Colonic mucosa (tissue), 4 donors: ENCODE measurements at places on chromosomes 13 and 19. TPM values are rescaled to one million over a fixed set of nuclear protein-coding genes. Genes with fewer than 3 reads are reported as not detected.

DNA sequence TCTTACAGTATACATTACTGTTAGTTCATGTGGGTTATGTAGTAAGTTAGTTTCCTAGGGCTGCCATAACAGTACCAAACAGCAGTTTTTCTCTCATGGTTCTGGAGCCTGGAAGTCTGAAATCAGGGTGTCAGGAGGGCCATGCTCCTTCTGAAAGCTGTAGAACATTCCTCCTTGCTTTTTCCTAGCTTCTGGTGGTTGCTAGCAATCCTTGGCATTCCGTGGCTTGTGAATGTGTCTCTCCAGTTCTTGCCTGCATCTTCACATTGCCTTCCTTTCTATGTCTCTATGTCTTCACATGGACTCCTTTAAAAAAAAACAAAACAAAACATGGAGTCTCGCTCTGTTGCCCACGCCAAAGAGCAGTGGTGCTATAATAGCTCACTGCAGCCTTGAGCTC is 95.4 kb downstream of the WDFY2 start:
- no peak for DNase-seq

DNA sequence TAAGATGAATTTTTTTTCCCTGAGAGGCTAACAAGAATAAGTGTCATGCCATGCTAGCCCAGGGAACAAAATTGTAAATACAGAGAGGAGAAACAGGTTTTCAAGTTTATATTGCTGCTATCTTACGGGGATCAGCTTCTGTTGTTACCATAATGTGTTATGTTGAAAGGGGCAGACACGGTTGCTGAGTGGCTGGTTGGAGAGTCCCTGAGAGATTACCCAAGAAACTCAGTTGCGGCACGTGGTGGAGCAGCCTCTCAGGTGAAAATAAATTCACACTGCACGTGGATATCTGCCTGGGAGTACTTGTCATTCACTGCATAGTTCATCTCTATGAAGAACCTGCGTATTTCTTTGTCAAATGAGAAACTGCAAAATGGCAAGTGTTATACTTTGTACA is 293.6 kb downstream of the TDRD3 start:
- DNase-seq, result no peak

GRCh38 chr13:68064001-68064770 is 834.0 kb upstream of the PCDH9 start:
- no peak for DNase-seq

- DNase-seq, result no peak
Observed at GRCh38 chr19:32767951-32768679, 48.5 kb downstream of the TDRD12 start.

DNA sequence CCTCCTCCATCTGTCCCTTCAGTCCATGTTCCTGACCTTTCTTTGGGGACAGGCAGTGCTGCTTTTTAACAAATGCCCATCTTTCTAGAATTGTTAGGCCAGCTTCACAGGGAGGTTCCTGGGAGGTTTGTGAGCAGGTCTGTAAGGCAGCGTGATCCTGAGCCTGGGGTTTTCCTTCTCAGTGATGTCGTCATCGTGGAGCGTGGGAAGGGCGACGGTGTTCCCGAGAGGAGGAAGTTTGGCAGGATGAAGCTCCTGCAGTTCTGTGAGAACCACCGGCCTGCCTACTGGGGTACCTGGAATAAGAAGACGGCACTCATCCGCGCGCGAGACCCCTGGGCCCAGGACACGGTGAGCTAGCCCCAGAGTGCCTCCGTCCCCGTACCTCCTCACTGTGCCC is 26.8 kb downstream of the CHAF1A start:
- no peak for DNase-seq

- DNase-seq, result no peak
Observed at GRCh38 chr13:22018076-22018835, 347.4 kb downstream of the FGF9 start.

DNA sequence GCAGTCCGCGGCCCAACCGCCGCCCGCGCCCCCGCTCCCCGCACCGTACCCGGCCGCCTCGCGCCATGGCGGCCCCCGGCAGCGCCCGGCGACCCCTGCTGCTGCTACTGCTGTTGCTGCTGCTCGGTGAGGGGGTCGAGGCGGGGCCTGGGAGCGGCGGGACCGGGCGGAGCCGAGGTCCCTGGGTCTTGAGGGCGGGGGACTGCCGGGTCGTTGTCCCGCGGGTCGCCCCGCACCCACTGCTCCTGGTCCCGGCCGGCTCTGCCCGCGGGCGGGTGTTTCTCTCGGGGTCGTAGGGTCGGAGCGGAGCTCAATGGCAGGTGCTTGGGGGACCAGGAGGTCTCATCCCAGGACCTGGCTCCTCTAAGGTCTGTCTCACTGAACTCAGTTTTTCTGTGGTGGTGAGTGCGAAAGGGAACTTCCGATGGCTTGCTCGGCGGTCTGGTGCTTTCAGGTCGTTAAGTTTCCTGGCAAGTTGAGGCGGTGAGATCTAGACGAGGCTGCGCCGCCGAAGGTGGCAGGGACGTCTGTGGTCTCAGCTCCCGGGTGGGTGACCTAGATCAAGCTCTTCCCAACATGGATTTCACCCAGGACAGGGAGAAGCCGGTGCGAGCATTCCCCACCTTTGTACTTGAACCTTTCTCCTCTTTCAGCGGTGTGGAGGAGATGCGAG is 467 bp downstream of the LAMP1 start:
- DNase-seq, result peak; percentile 27

- no peak for DNase-seq
Observed at GRCh38 chr13:110562036-110562597, 595 bp upstream of the RAB20 start.

DNA sequence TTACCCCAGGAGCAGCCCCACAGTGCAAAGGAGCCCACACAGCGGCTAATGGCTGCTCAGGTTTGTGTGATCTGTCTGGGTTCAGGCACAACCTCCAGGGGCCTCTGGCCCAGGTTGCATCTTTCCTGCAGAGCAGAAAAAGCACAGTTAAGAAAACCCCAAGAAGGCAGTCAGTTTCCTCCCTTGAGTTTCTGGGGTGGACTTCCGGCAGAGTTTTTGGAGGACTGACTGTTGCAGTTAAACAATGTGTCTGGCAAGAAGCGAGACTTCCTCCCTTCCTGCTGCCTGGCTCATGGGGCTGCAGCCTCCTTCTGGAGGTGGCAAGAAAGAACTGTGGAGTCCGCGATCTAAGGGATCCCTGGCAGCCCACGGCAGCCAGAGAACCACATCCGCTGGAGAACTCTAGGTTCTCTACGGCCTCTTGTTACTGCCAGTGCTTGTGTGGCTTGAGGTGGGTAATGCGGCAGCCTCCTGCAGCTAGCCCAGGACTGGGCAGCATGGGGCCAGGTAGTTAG is 114.4 kb downstream of the ZDHHC20 start:
- no peak for DNase-seq

- no peak for DNase-seq
Observed at GRCh38 chr19:29397748-29398147, 128.0 kb upstream of the VSTM2B start.

DNA sequence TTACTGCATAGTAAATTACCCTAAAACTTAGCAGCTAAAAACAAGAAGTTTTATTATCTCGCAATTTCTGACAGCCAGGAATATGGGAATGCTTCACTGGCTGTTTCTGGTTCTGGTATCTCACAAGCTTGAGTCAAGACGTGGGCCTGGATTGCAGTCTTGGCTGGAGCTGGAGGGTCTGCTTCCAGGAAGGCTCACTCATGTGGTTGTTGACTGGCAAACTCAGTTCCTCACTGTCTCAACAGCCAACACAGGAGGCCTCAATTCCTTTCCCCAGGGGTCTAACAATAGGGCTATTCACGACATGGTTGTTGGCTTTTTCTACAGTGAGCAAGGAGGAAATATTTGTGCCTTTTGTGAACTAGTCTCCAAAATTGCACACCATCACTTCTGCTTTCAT is 146.3 kb downstream of the GPC5 start:
- no peak for DNase-seq

- no peak for DNase-seq
Observed at GRCh38 chr13:66534561-66534960, 695.6 kb downstream of the PCDH9 start.

GRCh38 chr19:33532859-33533460 is 11.4 kb upstream of the PEPD start:
- no peak for DNase-seq

DNA sequence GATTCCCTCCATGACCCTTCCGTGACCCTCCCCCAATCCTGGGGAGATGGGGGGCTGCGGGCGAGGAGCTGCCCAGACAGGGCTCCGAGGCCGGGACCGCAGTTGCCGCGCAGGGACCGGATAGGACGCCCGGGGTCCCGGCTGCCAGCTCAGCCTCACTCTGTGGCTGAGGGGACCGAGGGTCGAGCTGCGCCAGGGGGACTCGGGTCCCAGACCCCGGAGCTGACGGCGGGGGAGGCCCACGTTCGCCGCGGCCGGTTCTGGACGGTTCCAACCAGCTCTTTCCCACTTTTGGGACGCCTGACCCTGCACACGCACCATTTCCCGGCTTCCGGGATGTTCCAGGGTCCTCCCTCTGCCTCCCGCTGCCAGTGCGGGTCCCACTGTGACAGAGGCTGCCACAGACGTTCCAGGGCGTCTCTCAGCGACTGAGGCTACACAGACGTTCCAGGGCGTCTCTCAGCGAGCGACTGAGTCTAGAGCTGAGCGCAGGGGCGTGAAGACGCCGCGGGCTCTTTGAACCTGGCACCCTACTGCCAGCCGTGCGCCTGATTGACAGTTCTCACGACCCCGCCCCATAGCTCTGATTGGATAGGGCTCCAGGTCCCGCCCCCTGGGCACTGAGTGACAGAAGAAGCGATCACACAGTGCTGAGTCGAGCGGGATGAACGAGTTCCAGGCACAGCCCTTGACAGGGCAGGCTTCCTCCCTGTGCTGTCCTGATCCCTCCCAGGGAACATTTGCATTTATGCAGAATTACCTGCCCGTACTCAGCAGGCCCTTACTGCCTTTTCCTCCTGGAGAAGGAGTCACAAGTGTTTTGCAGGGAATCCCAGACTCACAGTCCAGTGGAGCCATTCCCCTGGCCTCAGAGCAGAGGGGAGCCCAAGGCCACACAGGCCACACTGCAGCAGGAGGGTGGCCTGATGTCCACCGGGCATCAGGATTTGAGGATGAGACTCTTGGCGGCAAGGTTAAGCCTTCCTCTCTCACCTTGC is at the start of gene ZNF563:
TSS of gene ZNF563 (minus strand) at position 472 of the 998 bp plus-strand sequence. CDS start at position 321, 151 bp downstream.
- DNase-seq, result peak; percentile 100

DNA sequence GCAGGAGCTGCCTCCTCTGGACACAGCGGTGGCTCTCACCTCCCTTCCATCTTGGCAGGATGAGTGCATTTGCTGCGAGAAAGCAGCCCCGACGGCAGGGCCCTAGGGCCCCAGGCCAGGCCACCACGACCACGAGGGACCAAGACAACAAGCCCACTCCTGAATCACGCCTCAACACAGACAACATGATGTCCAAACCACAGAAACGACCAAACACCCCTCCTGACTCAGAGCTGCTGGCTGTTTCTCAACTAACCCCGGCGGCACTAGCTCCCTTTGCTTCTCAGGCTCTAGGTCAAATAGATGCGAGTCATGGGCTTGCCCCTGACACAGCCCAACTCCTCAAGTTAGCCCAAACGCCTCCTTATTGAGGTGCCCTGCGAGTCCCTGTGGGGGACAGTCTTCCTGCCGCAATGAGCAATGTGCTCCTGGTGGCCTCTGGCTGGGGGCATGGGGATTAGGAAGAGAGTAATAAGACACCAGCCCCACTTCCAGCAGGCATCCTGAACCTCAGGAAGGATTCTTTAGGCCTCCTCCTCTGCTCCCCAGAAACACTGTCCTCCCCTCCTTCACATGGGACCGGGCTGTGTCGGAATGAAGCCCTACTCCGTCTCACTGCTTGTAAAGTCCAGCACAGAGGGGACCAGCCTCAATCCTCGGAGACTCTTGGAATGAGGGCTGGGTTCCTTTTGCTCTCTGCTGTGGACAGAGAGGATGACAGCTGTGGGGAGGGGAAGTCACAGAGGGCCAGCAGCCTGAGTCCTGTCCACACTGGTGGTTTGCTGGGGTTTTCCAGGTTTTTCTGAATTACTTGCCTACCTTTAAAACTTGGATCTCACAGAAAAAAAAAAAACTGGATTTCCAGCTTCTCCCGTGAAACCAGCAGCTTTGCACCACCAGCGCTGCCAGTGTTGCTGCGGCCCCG is 6.9 kb upstream of the ATF5 start:
- DNase-seq, result no peak

GRCh38 chr13:39385621-39386231 is 217.3 kb downstream of the LHFPL6 start:
- DNase-seq, result no peak

DNA sequence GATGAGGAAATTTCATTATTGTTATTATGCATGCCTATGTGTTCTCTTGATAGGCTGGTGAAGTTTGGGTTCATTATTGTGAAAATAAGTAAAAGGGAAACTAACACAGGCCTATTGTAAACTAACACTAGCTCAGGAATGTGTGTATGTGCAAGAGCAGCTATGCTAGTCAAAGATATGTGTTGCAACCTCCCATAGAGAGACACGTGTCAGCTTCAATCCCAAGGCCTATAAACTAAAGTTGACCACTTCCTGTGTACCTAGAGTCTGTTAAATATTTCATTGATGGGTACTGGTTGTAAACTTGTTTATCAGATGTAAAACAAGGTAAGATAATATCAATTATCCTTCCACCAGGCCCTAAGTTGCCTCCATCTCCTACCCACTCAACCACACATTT is 44.7 kb upstream of the ZNF30 start:
- DNase-seq, result no peak

The ATXN8OS gene
- total RNA-seq, result not detected

The CEP89 gene
- total RNA-seq, result 16.6 TPM
